ENCODE measurements at places on chromosomes 1 and 21.
A peak's percentile ranks its signal among the peaks of the same experiment; 100 is the strongest.

DNA sequence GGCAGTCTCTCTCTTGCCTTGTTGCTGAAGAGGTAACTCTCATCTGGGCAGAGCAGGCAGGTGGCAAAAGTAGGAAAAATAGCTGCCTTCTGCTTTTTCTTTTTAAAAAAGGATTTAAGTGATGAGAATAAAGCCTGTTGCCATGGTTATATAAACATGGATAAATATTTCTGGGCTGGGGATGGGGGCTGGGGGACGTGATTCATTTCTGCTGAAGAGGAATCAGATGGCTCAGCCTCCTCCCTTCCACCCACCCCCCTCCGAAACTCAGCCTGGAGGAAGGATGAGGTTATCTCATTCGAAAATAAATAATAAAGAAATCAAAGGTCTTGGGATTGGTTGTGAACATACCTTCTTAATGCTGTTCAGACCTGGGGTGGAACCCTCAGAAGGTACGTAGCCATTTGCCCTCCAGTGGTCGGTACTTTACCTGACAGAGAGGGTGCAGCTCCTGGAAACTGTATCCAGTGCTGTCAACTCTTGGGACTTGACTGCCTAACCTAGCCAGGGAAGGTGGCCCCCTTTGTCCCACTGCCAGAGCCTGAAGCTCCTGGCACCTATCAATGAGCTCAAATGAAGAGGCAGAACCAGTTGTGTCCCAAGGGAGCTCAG is 3.8 kb upstream of the INKA2 start:
- no peak for DNase-seq

GRCh38 chr1:219152751-219153150 is 20.9 kb upstream of the LYPLAL1 start:
- DNase-seq, result no peak

DNA sequence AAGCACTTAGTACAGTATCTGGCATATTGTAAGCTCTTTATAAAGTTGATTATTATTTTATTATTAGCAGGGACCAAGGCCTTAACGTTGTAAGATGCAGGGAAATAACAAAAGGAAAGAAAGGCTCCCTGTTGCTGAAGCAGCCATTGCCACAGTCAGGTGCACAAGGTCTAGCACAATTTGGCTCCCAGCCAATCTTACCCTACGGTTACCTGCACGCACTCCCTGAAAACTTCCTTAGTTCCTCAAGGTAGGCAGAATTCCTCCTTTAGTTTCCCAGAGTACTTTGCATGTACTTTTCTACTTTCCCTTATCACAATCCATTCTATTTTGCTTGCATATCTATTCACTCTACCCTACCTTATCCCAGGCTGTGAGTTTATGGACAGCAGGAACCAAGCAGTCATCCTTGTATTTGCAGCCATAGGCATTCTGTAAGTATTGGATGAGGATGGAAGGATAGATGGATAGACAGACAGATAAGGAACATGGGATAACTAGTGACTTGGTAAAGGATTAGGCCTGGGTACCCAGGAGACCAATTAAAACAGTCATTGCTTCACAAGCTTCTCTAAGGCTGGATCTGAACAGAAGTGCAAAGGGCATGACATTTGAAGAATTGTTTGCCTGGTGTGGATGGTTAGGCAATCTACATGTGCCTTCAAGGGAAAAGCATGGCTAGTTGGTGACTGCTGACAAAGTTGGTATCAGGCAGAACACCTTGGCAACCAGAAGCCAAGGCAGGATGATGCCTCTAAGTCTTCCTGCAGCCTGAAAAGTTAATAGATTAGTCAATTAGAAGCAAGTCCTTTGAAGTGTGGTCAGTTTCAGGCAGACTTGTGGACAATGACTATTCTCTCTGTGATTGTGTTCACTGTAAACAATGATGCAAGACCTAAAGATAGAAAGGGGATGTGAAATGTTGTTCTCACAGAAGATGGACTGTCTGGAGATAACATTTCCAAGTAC is 20.8 kb upstream of the JAK1 start:
- DNase-seq, result no peak

GRCh38 chr1:210400043-210400840 is 71.5 kb downstream of the HHAT start:
- peak; percentile 14 for DNase-seq

DNA sequence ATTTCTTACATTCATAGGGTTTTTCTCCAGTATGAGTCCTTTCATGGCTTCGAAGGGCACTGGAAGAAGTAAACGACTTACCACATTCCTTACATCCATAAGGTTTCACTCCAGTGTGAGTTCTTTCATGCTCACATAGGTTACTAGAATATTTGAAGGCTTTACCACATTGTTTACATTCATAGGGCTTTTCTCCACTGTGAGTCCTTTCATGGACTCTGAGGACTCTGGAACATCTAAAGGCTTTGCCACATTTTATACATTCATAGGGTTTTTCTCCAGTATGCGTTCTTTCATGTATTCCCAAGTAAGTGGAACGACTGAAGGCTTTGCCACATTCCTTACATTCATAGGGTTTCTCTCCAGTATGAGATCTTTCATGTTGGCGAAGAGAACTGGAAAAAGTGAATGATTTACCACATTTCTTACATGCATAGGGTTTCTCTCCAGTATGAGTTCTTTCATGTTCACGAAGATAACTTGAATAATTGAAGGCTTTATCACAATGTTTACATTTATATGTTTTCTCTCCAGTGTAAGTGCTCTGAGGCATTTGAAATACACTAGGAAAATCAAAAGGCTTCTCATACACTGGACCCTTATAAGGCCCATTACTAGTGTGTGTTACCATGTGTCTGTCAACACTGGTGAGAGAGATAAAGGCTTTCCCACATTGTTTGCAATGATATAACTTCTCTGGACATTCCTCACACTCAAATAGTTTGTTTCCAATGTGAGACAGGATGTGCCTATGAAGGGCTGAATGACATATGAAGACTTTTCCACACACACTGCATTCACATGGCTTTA is 29.9 kb upstream of the ZNF695 start:
- no peak for DNase-seq

- no peak for DNase-seq
Observed at GRCh38 chr1:32276032-32276782, 15.7 kb upstream of the HDAC1 start.

DNA sequence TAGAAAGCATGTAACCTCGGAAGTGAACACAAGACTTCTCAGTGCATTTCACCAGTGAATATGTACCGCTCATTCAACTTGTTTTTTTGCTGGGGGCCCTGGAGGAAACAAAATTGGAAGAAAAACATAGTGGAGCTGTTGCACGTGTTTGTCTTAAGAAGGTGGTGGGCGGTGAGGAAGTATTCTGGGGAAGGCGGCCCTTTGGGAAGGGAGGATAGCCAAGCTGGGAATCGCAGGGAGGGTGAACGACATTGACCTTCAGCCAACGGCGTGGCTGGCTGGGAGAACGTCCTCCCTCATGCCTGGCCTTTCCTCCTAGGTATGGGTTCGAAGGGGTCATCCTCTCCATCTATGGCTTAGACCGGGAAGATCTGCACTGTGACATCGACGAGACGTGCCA is 19.4 kb downstream of the TFF3 start:
- DNase-seq, result no peak

- DNase-seq, result no peak
Observed at GRCh38 chr1:25392841-25393240, 27.8 kb downstream of the RHCE start.
